Mesothelial cell of epicardium (in vitro differentiated cells): ENCODE measurements at places on chromosomes 4 and X. TPM values are rescaled to one million over a fixed set of nuclear protein-coding genes. Genes with fewer than 3 reads are reported as not detected.

- no peak for DNase-seq
Measured at GRCh38 chr4:86967798-86968197, 33.0 kb downstream of the AFF1 start.

GRCh38 chrX:17183566-17183965 is 191.4 kb upstream of the NHS start:
- no peak for DNase-seq

- DNase-seq = no peak
Measured at GRCh38 chr4:186039697-186040096, 29.3 kb upstream of the TLR3 start.

GRCh38 chr4:148397771-148398170 is 44.4 kb downstream of the NR3C2 start:
- no peak for DNase-seq

DNA sequence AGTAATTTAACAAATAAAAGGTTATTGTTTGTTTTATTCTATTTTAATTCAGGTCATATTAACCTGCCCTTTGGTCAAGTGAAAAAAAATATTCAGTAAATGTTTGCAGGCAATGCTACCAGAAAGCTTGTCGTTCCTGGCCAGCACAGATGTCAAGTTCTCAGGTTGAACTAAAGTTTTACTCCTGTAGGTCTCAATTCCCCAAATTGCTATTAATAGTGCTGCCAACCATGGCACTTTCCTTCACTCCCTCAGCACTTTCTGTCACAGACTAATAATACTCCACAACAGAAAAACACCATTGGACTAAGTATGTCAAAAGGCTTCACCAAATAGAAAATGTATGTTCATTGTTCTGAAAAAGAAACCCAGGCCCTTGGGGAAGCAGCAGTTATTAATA is 79.2 kb upstream of the C4orf54 start:
- DNase-seq = no peak

GRCh38 chr4:140989944-140990343 is 143.3 kb downstream of the RNF150 start:
- no peak for DNase-seq

DNA sequence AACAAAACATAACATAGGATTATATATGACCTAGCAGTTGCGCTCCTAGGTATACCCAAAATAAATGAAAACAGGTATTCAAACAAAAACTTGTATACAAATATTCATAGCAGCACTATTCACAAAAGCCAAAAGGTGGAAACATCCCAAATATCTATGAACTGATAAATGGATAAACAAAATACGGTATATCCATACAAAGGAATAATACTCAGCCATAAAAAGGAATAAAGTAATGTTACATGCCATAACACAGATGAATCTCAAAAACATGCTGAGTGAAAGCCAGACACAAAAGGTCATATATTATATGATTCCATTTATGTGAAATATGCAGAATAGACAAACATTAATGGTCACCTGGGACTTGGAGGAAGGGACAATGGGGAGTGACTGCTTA is 5.2 kb downstream of the WNK3 start:
- DNase-seq = no peak

- DNase-seq = no peak
Measured at GRCh38 chrX:40966213-40966820, 118.9 kb upstream of the USP9X start.

DNA sequence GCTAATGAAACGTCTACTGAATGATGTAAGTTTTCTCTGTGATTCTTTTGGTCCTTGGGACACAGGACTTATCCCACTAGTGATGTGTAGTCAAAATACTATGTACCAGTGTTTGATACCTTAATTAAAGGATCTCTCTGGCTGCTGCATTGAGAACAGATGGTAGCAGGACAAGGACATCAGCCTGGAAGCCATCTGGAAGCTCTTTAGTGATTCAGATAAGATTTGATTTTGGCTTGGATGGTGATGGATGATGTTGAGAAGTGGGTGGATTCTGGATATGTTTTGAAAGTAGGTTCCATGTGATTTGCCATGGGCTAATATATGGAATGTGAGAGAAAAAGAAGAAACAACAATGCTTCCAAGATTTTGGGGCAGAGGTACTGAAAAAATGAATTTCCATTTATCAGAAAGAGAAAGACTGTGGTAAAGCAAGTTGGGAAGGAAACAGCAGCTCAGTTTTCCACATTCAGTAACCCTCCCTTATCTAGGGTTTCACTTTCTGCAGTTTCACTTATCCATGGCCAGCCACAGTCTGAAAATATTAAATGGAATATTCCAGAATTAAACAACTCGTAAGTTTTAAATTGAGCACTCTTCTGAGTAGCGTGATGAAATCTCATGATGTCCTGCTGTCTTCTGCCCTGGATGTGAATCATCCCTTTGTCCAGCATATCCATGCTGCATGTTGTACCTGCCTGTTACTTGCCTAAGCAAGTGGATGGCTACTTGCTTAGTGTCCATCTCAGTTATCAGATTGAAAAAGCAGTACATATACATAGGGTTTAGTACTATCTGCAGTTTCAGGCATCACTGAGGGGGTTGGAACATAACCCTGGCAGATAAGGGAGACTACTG is 15.6 kb downstream of the CD38 start:
- DNase-seq = no peak

DNA sequence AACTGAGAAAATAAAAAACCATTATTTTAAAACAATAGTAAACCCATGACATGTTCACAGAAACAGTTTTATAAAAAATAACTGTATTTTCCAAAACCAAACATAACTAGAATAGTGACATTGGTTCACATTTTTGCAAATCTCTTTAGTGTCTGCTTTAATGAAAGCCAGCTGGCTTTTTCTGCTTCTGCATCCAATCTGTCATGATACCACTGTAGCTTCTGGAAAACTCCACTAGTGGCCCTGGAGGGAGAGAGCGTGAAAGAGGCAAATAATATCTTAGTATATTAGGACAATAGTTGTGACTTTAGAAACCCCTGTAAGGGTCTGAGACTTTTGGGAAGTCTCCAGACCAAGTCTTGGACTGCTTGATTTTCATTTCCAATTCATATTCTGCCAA is 31.1 kb downstream of the FGFBP1 start:
- DNase-seq = no peak

GRCh38 chr4:4618847-4619246 is 77.0 kb upstream of the STX18 start:
- DNase-seq = no peak

GRCh38 chr4:67087897-67088296 is 457.4 kb downstream of the CENPC start:
- no peak for DNase-seq

GRCh38 chrX:153496590-153496959 is 1.8 kb downstream of the BGN start:
- no peak for DNase-seq

GRCh38 chrX:40385256-40385655 is 195.5 kb upstream of the ATP6AP2 start:
- DNase-seq = no peak

- DNase-seq = no peak
Measured at GRCh38 chrX:8364369-8365141, 100.1 kb upstream of the VCX3B start.

- no peak for DNase-seq
Measured at GRCh38 chr4:107666134-107666533, 53.9 kb downstream of the PAPSS1 start.

The HSFX2 gene
- not detected in 3 replicates for total RNA-seq

The RNF212 gene
- total RNA-seq = 10.9 to 15.6 TPM (median 13.4 TPM) in 3 replicates

The C4orf50 gene
- 0.02 to 0.04 TPM in 2 of 3 replicates, not detected in the other for total RNA-seq

The GPR119 gene
- not detected in 3 replicates for total RNA-seq

The SPINK2 gene
- total RNA-seq = not detected in 3 replicates

The ZDHHC15 gene
- 2.7 to 3.4 TPM (median 3.0 TPM) in 3 replicates for total RNA-seq

The ENAM gene
- total RNA-seq = not detected in 3 replicates

The F8 gene
- total RNA-seq = 2.2 to 3.9 TPM (median 2.8 TPM) in 3 replicates

The TBC1D8B gene
- total RNA-seq = 7.1 to 8.7 TPM (median 7.2 TPM) in 3 replicates

The TRO gene
- total RNA-seq = 174 to 180 TPM (median 177 TPM) in 3 replicates

The HTR2C gene
- total RNA-seq = 1.1 to 1.5 TPM (median 1.1 TPM) in 3 replicates

The SULT1B1 gene
- total RNA-seq = 0.34 to 0.51 TPM (median 0.38 TPM) in 3 replicates

The SH3TC1 gene
- total RNA-seq = 22.0 to 24.0 TPM (median 23.2 TPM) in 3 replicates

The ARHGAP10 gene
- 30.5 to 31.3 TPM (median 31.2 TPM) in 3 replicates for total RNA-seq
